T-helper 22 cell (primary cell): ENCODE measurements at places on chromosomes 7 and 10.

- no peak for DNase-seq
Measured at GRCh38 chr7:36473454-36474282, 84.0 kb downstream of the ANLN start.

DNA sequence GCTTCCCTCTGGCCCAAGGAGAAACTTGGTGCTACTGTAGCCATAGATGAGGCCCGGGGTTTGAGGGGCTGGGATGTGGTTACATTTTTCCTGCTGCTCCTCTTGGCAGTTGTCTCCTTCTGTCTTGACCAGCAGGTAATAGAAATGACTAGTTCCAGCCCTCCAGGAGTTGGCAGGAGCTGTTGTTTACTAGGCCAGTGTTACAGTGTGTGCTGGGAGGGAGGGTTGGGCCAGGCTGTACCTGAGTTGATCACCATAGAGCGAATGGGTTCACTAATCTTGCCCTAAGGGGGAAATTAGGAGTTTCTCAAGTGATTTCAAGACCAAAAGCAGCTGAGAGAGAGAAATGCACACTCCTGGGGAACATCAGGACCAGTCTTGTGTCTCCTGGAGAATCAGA is 34.9 kb downstream of the PAX2 start:
- DNase-seq: no peak

DNA sequence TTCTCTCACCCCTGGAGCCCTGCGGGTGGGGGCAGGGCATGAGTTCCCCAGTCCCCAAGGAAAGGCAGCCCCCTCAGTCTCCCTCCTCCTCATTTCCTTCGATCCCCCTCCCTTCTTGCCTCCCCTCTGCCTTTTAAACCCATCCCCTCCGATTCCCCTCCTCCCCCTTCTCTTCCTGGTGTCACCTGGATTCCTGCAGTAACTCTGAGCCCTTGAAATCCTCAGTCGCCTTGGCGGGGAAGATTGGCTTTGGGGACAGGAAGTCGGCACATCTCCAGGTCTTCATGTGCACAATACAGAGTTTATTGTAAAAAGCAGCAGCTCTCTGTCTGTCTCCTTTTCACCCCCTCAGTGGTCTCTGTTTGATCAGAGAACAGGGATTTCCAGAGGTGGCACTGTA is 1.3 kb upstream of the MUC12 start:
- DNase-seq: no peak

GRCh38 chr10:84587789-84588188 is 259.4 kb downstream of the CCSER2 start:
- DNase-seq: no peak

GRCh38 chr10:87591589-87591886 is 68.1 kb upstream of the PAPSS2 start:
- DNase-seq: no peak

GRCh38 chr7:131222171-131222570 is 105.5 kb upstream of the MKLN1 start:
- no peak for DNase-seq

GRCh38 chr7:134662871-134663205 is 16.2 kb downstream of the BPGM start:
- DNase-seq: no peak

- no peak for DNase-seq
Measured at GRCh38 chr10:15486404-15486803, 115.3 kb upstream of the FAM171A1 start.

GRCh38 chr7:133871757-133872156 is 255.4 kb upstream of the LRGUK start:
- DNase-seq: no peak

- no peak for DNase-seq
Measured at GRCh38 chr7:30458311-30458710, 20.3 kb downstream of the NOD1 start.

- no peak for DNase-seq
Measured at GRCh38 chr7:55374213-55374612, 9.1 kb downstream of the LANCL2 start.

DNA sequence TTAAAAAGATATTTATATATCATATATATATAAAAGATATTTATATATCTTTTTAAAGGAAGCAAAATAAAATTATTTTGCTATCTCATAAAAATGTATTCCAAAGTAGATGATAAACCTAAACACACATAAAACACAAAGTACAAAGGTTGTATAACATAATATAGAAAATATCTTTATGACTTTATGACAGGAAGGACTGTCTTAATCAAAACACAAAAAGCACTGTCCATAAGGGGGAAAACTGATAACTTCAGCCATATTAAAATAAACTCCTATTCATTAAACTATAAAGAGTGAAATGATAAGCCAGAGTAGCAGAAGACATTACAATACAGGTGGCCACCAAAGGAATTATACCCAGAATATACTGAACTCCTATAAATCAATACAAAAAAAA is 34.8 kb downstream of the KDM7A start:
- no peak for DNase-seq

GRCh38 chr7:143286522-143286890 is 1.6 kb upstream of the CASP2 start:
- DNase-seq: no peak

DNA sequence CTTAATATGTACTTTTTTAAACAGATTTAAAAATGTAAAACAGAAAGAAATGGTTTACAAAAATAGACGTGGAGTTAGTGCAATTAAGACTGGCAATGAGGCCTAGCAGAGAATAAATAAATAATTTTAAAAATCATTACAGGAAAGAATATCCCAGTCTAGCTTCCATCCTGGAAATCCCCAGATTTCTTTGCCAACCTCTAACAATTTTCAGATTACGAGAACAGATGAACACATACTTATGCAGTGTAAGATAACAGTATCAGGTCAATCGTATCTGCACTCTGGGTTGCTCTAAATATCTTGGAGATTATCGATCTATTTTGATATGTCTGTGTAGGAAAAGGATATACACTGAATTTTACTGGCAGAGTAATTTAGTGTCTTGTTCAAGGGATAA is 210.5 kb downstream of the SEMA3A start:
- no peak for DNase-seq

DNA sequence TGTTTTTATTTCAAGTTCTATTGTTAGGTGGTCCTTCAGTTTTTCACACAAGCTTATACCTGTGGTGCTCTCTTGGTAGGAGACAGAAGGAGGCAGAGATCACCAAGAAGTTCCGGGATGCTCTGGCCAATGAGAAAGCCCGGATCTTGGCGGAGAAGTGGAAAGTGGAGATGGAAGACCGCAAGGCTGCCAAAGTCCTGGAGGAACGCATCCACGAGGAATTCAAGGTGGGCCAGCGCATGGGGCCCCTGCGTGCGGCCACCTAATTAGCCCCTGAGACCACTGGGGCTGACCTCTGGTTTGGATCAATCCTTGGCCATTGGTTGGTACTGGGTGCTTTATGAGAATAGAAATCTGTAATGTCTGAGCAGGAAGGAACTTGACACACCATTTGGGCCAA is 33.6 kb downstream of the SH2D4B start:
- DNase-seq: no peak

DNA sequence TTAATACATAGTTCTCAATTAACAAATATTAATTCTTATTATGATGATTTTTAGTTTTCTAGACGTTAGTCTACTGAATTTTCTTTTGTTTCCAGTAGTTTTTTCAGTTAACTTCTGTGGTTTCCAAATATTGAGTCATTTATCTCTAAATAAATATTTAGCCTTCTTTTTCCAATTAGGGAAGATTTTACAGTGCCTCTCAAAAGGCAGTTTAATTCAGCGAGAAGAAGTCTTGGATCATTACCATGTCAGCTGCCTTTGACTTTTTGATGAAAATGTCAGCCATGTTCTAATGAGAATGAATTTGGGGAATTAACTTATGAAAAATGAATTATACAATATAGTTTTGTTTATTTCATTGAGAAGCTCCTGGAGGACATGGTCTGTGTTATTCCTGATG is 90.0 kb downstream of the CDK14 start:
- no peak for DNase-seq

- DNase-seq: no peak
Measured at GRCh38 chr10:14200698-14201544, 129.8 kb downstream of the FRMD4A start.

GRCh38 chr7:31014826-31015225 is 37.3 kb upstream of the ADCYAP1R1 start:
- no peak for DNase-seq
